ENCODE measurements at places on chromosomes 2 and 18. TPM values are rescaled to one million over a fixed set of nuclear protein-coding genes. Genes with fewer than 3 reads are reported as not detected.

DNA sequence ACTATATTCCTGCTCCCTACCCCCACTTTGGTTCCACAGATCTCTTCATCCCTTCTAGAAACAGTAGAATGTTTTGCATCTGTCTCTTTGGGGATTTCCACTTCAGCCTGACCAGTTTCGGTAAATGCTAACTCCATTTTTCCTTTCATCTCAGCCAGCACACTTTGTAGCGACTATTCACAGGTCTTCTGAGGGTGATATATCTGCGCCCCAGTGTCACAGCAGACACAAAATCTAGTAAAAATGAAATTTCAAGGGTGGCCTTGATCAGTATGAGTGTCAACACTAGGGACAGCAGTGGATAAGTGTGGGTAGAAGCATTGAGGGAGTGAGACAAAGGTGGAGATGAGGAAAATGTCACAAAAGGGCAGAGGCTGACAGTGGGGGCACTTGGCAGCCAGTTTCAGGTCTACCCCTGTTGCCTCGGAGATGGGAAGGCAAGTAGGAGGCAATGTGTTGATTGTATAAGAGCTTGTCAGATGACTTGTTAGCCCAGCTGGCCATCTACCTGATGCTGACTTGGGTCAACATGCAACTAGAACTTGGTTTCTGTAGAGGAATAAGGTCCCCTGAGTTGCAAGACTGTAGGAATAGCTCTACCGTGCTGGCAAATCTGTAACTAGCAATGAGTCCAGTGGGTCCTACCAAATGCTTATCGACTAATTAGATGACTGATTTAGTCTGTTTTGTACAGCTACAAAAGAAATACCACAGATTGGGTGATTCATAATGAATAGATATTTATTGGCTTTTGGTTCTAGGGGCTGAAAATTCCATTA is 60.7 kb downstream of the CXCR4 start:
- no peak for DNase-seq

DNA sequence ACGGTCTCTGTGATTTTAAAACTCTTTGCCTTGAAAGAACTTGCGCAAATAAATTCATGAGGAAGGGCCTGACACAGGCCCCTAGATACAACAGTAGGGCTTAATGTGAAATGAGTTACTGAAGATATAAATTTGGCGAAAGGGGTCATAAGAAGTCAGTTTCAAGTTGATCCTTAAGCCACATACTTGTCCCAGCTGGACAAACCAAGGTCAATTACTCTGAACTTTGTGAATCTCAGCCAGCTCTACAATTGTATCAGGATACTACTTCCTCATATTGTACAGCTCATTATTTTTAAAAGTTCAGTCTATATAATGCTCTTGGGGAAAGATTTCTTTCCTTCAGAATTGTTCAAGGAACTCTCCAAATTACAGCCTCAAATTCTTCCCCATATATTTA is 432.8 kb downstream of the METTL4 start:
- DNase-seq = no peak

DNA sequence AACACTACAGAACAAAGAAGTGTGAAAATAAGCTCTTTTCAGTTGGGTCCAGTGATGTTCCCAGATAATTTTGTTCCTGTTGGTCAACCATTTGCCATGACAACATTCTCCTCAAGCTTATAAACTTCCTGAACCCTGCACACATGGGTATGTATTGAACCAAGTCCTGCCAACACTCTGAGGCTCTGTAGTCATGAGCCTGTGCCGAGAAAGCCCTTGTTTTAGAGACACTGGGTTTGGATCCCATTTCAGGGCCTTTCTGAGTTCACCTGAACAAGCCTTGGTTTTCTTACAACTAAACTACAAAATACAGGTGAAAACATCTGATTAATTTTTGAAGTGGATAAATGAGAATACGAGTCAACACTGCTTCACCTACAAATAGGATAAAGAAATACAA is 38.5 kb downstream of the AKAIN1 start:
- DNase-seq = no peak

GRCh38 chr2:111055735-111056134 is 65.0 kb upstream of the BCL2L11 start:
- DNase-seq = no peak

DNA sequence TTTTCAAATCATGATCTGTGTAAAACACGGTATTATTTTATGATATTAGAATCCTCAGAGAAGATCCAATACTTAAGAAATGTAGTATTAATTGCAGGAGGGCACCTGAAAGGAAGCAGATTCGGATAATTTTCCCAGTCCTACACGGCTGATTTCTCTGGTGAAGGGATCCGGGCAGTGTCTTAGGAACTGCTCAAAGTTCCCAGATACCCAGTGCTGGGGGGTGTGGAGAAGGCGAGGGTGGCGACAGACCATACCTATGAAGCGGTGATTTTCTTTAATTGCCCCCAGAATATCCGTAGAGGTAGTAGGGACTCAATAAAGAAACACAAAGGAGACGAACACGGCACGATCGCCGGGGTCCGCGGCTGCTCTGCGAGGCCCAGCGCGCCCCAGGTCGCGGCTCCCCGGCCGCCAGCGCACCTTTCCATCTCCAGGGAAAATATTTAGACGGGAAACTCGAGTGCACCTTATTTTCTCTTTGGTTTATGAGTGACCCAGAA is 1.4 kb upstream of the SOX11 start:
- DNase-seq = peak; percentile 59

DNA sequence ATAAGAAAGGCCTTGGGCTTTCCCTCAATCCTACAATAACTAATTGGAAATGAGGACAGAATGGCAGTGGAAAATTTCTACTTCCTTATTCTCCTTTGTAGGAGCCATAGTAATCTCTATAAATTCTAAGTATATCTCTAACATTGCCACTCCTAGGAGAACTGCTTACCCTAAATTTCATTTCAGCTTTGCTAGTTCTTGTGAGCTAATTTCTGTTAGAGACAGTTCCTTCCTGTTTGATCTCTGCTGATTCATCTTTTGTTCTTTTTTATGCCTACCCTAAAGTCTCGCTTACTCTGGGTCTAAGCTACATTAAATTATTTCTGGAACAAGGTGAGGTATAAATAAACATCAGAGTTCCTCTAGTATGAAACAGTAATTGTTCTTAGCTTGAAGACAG is 25.7 kb downstream of the ABHD3 start:
- DNase-seq = no peak

DNA sequence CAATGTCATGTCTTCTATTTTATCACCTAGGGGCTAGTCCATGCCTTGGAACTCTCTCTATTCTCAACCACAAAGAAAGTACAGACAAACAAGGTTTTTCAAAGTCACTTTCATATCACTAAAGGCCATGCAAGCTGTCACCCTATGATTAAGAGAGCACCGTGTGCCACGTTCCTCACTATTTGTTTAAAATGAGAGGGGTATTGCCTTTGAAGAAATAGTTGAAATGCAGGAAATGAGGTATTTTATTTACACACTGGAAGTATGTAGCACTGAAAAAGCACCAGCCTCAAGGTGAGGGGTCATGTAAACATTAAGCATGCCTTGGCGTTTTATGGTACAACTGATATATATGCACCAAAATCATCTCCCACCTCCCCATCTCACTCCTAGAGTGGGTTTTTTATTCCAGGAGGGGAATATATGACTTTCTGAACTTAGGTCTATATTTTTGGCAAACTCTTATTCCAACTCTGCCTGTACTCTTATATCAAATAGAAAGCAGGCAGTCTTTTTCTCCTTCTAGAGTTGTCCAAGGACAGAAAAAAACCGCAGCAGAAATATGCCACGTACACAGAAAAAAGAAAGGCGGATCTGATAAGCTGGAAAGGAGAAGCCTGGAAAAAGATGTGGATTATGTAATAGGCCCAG is 53.5 kb downstream of the VSNL1 start:
- no peak for DNase-seq

DNA sequence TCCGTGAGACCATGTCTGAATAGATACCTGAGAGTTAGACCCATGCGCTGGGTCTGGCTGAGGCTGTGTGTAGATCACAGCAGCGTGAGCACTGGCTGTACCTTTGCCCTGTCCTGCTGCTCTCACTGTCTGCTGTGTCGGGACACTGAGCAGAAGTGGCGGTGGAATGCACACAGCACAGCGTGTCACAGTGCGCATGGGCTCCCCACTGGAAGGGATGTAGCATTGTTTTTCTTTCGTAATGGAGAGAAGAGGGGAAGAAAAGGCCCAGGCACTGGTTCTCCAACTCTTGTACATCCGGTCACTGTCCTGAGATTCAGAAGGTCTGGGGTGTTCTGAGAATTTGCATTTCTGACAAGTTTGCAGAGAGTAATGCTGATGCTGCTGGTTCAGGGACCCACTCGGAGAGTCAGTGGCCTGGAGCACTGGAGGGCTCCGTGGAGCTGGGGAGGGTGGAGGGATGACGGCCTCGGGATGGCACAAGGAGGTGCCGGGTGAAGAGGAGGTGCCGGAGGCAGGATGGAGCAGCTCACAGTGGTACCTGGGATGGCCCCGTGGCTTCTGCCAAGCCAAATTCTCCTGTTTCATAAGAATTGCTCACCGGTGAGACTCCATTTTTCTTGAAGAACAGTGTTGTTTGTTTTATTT is 252.8 kb downstream of the LDLRAD4 start:
- no peak for DNase-seq

DNA sequence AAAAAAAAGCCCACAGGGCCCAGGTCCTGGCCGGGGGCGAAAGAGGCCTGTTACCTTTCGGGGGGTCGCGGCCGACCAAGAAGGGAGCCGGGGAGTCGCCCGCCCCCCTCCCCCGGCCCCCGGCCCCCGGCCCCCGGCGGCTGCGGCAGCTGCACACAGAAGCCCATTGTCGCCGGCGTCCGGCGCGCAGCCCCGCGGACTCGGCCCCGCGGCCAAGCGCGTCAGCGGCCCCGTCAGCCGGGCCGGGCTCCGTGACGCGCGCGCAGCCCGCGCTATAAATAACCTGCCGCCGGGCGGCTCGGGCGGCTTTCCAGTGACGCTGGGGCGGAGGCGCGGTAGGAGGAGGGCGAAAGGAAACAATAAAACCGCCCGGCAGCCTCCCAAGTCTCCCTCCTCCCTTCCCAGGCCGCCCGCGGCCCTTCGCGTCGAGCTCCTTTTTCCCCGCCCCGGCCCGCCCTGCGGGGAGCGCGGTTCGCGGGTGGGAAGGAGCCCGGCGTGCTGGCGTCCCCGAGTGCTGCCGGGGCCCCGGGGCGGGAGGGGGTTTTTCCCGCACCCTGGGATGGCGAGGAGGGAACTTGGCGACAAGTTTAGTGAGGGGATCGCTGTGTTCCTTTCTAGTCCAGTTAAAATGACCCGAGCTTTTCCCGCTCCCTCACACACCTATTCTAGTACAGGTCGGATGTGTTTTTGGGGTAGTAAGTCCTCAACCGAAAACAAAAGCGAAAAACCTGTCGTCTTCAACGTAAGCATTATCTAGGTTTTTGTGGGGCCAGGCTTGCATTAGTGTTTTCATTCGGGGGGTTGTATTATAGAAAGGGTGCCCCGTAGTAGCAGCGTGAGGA is 10.0 kb upstream of the NR4A2 start:
- DNase-seq = peak; percentile 97

GRCh38 chr18:35106845-35107148 is 65.6 kb downstream of the MAPRE2 start:
- DNase-seq = no peak

DNA sequence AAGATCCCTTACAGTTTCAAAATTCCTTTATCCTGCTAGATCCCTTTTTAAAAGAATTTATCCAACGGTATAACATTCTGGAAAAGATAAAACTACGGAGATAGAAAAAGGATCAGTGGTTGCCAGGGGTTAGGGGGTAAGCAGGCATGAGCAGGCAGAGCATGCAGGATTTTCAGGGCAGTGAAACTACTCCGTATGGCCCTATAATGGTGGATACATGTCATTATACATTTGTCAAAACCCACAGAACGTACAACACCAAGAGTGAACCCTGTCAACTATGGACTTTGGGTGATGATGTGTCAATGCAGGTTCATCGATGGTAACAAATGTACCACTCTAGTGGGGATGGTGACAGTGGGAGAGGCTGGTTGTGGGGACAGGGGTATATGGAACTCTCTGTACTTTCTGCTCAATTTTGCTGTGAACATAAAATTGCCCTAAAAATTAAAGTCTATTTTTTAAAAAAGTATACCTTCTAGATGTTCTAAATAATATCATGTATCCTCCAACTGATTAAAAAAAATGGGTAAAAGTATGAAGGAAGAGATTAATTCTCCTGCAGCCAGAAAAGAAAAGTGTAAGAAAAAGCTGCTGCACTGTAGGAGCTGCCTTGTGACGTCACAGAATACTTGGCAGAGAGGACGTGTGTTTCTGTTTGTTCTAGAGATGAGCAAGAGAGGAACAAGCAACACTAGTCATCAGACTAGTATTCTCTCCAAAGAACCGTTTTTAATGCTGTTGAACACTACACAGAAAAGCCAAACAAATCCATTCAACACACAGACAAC is 23.6 kb downstream of the ANKRD44 start:
- DNase-seq = no peak

DNA sequence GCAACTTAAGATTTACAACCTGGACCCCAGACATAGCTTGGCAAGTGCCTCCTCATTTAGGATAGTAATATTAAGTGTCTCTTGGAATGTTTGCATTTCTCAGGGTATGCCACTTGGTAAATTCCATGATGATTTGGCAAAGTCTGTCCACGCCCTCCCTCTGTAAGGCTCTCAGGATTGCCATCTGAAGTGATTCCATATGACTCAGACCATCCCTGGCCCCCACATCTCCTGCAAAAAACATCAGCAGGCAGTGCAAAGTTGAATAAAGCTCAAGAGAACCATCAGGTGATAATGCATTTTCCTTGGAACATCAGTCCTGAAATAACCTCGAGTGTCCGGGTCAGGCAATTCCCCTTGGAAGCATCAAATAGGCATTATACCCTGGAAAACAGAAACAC is 27.1 kb upstream of the PIEZO2 start:
- no peak for DNase-seq

- DNase-seq = no peak
These were observed 29.6 kb upstream of the TMEM177 start for GRCh38 chr2:119649364-119649917.

DNA sequence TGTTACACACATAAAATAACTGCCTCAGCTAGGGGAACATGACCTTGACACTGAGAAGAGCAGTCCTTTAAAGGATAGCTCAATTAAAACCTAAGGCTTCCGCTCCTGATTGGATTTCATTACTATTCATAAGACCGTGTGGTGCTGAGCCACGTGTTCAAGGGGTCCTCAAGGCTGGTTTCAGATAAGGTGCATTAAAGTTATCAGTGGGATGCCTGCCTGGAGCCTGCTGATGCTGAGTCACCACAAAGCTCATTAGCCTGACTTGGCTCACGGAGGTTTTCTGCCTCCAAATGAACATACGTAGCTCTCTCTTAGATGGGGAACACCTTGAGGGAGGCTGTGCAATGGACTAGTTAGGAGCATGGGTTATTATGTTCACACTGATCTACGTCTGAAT is 518.9 kb downstream of the TDRD15 start:
- no peak for DNase-seq

GRCh38 chr2:31234683-31235503 is 941 bp downstream of the EHD3 start:
- no peak for DNase-seq

ZSWIM2 gene
- not detected for polyA plus RNA-seq

SLC4A3 gene
- polyA plus RNA-seq = 13.3 TPM

SCYGR3 gene
- not detected for polyA plus RNA-seq

FBXO48 gene
- 2.6 TPM for polyA plus RNA-seq

EXOC6B gene
- polyA plus RNA-seq = 30.8 TPM

Measured in left lung (tissue), 14 donors.